ENCODE measurements at places on chromosomes 13 and 19. TPM values are rescaled to one million over a fixed set of nuclear protein-coding genes. Genes with fewer than 3 reads are reported as not detected.

Gene PSMC4
- 196 TPM for total RNA-seq

Gene SOX21
- 0.14 TPM for total RNA-seq

Gene LIM2
- not detected for total RNA-seq

Gene STAP2
- 71.6 TPM for total RNA-seq

Gene TEKTIP1
- 1.9 TPM for total RNA-seq

Gene TYROBP
- not detected for total RNA-seq

Gene LILRA1
- total RNA-seq: not detected

Gene STOML3
- 0.16 TPM for total RNA-seq

Gene TTC9B
- total RNA-seq: not detected

Gene SERP2
- total RNA-seq: not detected

Gene PPM1N
- 1.2 TPM for total RNA-seq

Gene S1PR5
- total RNA-seq: 0.57 TPM

Gene C3
- 19.3 TPM for total RNA-seq

Gene ZNF841
- 14.9 TPM for total RNA-seq

Gene DNM2
- total RNA-seq: 137 TPM

Gene CRX
- total RNA-seq: not detected

Gene OR1M1
- not detected for total RNA-seq

Gene AMH
- 19.3 TPM for total RNA-seq

Gene PRR22
- total RNA-seq: 7.1 TPM

Gene CASP14
- total RNA-seq: not detected

Gene SULT2B1
- 1.00 TPM for total RNA-seq

Gene PTPRH
- 2.3 TPM for total RNA-seq

Gene USE1
- 20.2 TPM for total RNA-seq

Gene FGF22
- total RNA-seq: 0.68 TPM
